ENCODE measurements at places on chromosomes 2 and 18.

DNA sequence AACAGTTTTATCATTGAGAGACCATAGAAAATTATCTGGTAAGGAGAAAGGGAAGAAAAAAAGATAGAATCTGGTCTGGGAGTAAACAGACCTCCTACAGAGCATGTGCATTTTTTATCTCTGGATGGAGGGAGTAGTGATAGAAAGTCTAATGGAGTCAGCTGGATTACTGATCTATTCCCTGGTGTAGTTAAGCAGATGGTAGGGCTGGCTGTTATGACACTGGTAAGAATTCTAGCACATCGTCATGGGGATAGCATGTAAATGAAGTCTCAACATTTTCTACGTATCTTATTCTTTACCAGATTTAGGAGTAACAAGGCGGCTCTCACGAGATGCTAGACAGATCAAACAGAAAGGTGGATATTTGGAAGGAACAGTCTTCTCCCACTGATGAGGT is 407.4 kb downstream of the NRXN1 start:
- DNase-seq, result peak; percentile 86

GRCh38 chr2:85936421-85937068 is 47.8 kb upstream of the ST3GAL5 start:
- DNase-seq, result no peak

DNA sequence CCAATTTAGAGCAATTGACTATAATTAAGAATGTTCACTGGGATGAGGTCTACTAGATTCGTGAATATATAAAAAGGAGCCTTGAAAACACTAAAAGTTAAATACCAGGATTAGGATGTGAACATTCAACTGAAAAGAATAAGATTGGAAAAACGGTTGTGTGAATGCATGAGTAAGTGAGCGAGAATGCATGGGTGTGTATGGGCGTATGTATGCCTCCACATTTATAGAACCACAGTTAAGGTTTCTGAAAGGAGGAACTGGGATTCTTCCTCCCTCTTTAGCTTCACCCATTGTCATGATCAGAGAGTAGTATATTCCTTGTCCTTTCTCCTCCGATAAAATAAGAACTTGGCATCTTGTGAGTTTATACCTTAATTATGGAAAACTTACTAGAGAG is 151.1 kb upstream of the UBE2E3 start:
- DNase-seq, result no peak

- DNase-seq, result no peak
These were observed 32.8 kb upstream of the MC5R start for GRCh38 chr18:13791181-13791580.

DNA sequence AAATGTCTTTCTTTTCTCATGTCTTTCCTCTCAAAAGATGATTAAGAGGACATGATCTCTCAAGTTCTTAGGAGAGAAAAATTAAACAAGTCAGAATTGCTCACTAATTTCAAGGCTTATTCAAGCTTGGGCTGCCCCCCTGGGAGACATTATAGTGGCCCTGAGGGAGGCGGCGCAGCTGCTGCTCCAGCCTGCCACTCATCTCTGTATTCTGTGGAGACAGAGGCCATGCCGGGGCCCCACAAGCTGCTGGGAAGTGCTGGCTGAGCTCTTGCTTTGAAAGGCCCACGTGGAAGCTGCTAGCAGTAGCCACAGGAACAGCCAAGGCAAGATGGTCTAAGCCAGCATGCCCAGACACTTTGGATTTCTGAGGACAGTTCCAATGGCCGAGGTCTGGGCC is 267.4 kb downstream of the LNPK start:
- DNase-seq, result peak; percentile 70

- no peak for DNase-seq
These were observed 49.8 kb upstream of the ASB1 start for GRCh38 chr2:238376884-238377391.

DNA sequence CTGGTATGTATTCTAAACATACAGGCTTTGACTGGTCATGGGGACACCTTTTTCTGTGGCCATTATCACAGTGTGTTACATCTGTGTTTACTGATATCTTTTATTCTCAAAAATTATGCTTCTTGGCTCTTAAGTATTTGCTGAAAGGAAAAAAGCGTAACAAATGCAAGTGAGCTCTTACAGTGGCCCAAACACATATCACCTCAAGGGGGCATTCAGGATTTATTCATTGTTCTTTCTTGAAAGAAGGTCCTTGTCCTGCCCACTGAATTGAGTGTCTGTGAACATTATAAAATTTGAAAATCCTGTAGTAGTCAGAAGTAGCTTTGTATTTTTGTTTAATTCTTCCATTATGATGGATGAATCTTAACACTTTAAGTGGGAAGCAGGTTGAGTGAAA is 454.5 kb downstream of the XIRP2 start:
- no peak for DNase-seq

Measured in NCI-H2171 (cell line).